ENCODE measurements at places on chromosomes 4 and X. TPM values are rescaled to one million over a fixed set of nuclear protein-coding genes. Genes with fewer than 3 reads are reported as not detected.

- no peak for DNase-seq
Observed at GRCh38 chr4:44447563-44448504, 775 bp downstream of the KCTD8 start.

GRCh38 chr4:26022346-26023202 lies 108.6 kb downstream of the SMIM20 start:
- DNase-seq, result no peak

DNA sequence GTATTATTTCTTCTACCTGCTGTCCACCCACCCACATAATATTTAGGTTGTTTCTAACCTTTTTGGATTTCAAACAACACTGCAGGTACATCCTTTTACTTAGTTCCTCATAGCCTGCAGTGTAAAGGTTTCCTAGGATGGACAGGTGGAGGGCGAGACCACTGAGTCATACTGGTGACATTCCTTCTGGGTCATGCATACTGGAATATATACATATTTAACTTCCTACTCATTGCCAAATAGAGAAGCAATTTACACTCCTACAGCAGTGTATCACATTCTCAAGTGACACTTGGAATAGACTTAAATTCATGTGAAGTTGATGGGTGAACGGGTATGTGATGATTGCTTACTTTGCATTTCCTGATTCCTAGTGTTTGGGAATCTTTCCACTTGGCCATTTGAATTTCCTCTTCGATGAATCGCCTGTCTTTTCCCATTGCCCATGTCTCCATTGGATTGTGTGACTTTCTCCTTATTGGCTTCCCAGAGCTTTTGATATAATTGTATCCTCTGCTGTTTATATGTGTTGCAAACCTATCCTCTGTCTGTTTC lies 8.2 kb upstream of the PPP2R2C start:
- DNase-seq, result no peak

DNA sequence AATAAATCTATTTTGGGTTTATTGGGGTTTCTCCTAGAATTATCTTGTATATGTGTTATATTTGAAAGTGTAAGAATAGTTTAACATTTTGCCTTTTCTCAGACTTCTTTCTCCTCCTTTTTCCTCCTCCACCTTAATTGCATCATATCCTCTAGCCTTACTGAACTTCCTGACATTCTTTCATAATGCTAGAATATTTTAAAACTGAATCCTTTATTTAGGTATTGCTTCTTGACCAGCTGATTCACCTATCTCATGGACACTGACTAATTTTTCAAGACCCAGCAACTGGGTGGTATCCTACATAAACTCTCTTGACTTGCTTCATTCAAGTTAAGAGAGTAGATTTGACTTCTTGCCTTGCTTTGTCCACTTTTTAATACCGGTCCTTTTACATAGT lies 1508.9 kb downstream of the STIM2 start:
- no peak for DNase-seq

Gene PABPC5
- polyA plus RNA-seq, result 5.5 TPM

Gene CXorf49
- polyA plus RNA-seq, result not detected

Gene LRCH2
- 12.7 TPM for polyA plus RNA-seq

DNA sequence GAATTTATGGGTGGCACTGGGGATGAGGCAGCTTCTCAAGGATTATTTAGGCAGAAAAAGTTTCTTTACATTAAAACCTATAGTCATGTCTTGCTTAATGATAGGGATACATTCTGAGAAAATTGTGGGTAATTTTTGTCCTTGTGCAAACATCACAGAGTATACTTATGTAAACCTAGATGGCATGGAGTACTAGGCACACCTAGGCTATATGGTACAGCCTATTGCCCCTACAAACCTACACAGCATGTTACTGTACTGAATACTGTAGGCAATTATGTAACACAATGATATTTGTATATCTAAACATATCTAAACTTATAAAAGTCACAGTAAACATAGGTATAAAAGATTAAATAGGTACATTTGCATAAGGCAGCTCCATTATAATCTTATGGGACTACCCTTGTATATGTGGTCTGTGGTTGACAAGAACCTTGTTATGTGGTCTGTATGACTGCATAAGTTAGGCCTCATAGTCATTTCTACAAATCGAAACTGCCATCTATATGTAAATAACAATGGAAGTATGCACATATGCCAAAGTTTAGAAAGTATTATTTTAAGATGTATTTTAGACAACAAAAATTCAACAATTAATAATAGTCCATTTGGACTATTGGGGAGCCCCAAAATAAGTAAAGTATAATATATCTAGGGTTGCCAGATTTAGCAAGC lies 87.3 kb downstream of the CFAP299 start:
- DNase-seq, result no peak

- DNase-seq, result no peak
Observed at GRCh38 chr4:113674251-113674650, 87.3 kb downstream of the CAMK2D start.

DNA sequence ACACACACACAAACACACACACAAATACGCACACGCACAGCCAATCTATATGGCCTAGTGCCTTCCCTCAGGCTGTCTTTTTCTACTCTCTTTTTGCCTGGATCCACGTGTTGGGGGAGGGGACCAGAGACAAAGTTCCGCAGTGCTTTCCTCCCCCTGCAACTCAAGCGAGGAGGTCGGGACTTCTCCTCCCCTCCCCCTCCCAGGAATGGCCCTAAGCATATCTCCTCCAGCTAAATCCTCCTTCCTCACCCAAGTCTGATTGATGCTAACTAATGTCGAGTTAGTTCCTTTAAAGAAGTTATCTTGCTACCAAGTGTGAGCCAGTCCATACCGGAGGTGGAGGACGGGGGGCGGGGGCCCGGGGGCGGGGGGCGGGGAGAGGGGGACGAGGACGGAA lies 141.2 kb upstream of the ZIC3 start:
- no peak for DNase-seq

- no peak for DNase-seq
Observed at GRCh38 chrX:16658284-16658683, 8.3 kb downstream of the S100G start.

DNA sequence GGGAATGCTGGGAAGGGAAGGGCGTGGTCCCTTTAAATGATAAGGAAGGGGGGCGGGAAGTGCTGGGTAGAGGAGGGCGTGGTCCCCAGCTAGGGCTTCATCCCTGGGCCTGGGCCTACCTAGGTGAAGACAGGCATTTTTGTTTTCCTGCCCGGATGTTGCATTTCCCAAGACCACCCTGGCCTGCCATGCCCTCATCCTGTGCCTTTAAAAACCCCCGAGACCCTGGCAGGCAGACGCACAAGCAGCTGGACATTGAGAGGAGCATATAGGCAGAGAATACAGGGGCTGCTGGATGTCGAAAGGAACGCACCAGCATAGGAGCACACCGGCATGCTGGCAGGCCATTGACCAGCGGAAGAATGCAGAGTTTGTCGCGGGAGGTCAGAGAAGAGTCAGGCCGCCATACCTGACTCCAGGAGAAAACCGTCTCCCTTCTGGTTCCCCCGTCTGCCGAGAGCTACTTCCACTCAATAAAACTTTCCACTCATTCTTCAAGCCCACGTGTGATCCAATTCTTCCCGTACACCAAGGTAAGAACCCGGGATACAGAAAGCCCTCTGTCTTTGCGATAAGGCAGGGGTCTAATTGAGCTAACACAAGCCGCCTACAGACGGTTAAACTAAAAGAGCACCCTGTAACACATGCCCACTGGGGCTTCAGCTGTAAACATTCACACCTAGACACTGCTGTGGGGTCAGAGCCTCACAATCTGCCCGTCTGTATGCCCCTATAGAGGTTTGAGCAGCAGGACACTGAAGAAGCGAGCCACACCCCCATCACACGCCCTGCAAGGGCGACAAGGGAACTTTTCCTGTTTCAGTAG lies 2.9 kb upstream of the AGA start:
- DNase-seq, result no peak

DNA sequence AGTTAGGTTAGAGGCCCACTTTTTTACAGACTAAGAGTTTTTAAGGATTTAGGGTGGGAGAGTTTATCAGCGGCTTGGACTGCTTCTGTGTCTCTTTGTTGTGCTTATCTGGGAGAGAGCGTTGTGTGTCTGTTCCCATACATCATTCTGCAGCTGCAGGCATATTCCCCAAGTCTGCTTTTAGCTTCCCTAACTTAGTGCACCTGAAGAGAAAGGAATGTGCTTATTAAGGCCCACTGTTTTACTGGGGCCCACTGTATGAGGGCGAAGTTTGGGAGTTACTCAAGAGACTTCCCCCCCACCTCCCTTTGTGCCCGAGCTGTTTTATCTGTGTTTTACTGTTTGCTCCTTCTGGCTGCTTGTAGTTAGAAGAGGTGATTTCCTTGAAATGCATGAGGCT lies 31.9 kb downstream of the ART3 start:
- no peak for DNase-seq

GRCh38 chr4:7510538-7510937 lies 75.8 kb upstream of the PSAPL1 start:
- no peak for DNase-seq

- no peak for DNase-seq
Observed at GRCh38 chrX:101958139-101958538, 26.3 kb upstream of the ZMAT1 start.

Gene UGT2B10
- 0.33 TPM for polyA plus RNA-seq

DNA sequence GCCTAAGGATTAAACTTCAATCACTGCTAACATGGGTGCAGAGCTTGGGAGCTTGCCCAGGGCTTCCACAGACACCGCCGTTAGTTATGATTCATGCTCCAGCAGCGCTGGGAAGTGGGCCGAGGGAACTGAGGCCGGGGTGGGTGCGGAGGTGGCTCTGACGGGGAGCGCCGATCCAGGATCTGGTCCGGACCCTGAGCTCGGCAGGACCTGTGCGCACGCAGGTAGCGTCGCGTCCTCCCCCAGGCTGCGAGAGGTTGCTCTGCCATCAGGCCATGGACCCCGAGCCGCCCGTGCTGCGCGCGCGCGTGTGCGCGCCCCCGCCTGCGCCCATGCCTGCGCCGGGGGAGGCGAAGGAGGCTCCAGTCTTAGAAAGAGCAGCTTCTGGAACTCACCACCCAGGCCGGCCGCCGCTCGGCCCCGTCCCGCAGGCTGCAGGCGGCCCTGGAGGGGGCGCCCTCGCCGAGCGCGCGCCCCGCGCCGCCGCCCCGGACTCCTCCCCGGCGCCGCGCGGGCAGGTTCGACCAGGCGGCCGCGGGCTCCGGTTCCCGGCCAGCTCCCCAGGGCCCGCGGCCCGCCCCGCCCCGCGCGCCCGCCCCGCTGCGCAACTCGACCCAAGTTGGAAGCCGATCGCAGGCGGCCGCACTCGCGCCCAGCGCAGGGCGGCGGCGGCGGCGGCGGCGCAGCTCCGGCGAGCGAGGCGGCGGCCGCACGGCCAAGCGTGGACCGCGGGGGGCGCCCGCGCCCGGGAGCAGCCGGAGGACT lies 732 bp upstream of the ADRA2C start:
- no peak for DNase-seq

Gene SPANXN3
- polyA plus RNA-seq, result not detected

- no peak for DNase-seq
Observed at GRCh38 chrX:3181846-3182245, 140.6 kb downstream of the ARSF start.
